NK-92 treated with Interleukin-12 subunit alpha and Interleukin-12 subunit beta, amount 100 ng/mL, for 24 hours (cell line): ENCODE measurements at places on chromosomes 11 and 22.
A peak's percentile ranks its signal among the peaks of the same experiment; 100 is the strongest.

GRCh38 chr22:19763458-19764298 is 3.1 kb downstream of the TBX1 start:
- DNase-seq: no peak

DNA sequence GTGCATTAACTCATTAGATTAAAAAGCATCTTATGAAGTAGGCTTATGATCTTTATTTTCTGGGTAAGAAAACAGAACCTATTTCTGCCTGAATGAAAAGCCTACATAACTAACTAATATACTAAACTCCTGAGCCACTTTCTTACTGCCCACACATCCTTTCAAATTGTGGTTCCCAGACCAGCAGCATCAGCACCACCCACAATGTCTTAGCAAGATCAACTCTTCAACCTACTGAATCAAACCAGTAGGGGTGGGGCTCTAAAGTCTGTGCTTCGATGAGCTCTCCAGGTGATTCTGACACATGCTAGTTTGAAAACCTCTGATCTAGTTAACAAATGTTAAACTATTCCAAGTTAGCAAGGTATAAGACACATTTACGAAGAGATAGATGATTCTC is 462.4 kb downstream of the DLG2 start:
- DNase-seq: no peak

- no peak for DNase-seq
These were observed 5.9 kb downstream of the USP2 start for GRCh38 chr11:119375337-119376196.

DNA sequence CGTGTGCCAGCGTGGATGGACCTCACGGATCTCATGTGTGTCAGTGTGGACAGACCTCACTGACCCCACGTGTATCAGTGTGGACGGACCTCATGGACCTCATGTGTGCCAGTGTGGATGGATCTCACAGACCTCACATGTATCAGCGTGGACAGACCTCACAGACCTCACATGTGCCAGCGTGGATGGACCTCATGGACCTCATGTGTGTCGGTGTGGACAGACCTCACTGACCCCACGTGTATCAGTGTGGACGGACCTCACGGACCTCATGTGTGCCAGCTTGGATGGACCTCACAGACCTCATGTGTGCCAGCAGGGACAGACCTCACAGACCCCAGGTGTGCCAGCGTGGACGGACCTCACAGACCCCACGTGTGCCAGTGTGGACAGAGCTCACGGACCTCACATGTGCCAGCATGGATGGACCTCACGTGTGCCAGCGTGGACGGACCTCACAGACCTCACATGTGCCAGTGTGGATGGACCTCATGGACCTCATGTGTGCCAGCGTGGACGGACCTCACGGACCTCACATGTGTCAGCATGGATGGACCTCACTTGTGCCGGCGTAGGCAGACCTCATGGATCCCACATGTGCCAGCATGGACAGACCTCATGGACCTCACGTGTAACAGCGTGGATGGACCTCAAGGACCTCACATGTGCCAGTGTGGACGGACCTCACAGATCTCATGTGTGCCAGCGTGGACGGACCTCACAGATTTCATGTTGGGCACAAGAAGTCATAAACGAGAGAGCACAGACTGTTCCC is 18.2 kb downstream of the TTLL8 start:
- DNase-seq: no peak

- DNase-seq: no peak
These were observed 20.6 kb upstream of the ST3GAL4 start for GRCh38 chr11:126334659-126335462.

GRCh38 chr11:77725433-77725832 is 87.8 kb upstream of the CLNS1A start:
- no peak for DNase-seq

DNA sequence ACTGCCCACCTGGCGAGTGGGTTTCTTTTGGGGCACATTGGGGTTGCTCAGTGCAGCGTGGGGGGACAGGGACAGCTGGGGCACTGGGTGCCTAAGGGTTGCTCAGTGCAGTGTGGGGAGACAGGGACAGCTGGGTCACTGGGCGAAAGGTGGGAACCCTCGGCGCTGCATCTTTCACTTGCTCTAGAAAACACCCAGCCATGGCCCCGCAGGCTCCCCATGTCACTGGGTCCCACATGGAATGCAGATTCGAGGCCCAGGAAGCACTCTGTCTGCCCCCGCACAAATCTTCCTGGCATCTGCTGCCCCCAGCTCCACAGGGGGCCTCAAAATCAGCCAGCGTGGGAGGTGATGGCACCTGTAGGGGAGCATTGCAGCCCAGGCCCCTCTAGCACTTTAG is 229.3 kb downstream of the BRD1 start:
- DNase-seq: no peak

GRCh38 chr22:44623771-44624510 is 78.1 kb upstream of the PRR5 start:
- DNase-seq: no peak

GRCh38 chr22:22693531-22693884 is 49.1 kb downstream of the GGTLC2 start:
- no peak for DNase-seq

GRCh38 chr22:26690654-26691376 is 33.4 kb downstream of the MIAT start:
- DNase-seq: no peak

DNA sequence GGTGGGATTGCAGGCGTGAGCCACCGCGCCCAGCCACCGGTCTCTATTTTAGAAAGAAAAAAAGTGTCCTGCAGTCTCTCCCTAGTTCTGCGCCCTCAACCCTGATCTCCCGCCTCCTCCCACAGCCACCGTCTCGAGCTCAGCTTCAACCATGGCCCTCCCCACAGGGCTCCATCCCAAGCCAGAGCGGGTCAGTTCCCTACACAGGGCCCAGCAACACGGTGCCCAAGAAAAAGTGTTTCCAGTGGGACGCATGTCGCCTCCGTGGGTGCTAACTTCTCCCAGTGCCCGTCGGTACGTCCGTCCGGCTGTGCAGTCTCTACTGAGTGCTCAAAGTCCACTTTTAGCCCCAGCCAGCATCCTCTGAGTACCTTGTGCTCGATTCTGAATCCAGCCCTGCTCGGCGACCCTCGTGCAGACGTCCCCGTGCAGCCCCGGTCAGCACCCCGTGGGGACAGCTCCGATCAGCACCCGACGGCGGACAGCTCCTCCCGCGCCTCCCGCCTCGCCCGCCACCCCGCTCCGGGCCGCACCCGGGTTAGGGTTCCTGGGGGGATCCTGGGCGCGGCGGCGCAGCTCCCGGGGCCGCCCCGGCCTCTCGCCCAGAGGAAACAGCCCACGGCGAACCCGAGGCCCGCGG is 657 bp upstream of the MAPK8IP2 start:
- DNase-seq: no peak

DNA sequence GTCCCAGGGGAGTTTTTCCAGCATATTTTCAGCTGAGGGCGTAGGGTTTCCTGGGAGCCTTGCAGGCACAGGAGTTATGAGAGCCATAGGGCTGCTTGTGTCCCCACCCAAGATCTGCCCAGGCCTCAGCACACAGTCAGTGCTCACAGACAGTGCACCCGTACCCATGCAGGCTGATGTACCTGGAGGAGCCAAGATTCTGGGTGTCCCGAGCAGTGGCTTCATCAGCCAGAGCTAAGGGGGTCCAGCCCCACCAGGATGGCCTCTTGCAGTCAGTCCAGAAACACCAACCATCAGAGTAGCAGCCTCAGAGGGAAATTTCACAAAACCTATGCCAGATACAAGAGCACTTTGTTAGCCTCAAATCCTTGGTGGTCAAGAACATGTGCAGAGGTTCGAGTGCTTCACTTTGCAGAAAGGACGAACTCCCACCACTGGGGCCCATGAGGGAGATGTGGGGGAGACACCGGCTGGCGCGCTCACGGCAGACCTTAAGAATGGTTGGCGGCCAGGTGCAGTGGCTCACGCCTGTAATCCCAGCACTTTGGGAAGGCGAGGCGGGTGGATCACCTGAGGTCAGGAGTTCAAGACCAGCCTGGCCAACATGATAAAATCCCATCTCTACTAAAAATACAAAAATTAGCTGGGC is 43.8 kb upstream of the RTL6 start:
- no peak for DNase-seq

- DNase-seq: no peak
These were observed 8.9 kb upstream of the MYBPC3 start for GRCh38 chr11:47361419-47361818.

DNA sequence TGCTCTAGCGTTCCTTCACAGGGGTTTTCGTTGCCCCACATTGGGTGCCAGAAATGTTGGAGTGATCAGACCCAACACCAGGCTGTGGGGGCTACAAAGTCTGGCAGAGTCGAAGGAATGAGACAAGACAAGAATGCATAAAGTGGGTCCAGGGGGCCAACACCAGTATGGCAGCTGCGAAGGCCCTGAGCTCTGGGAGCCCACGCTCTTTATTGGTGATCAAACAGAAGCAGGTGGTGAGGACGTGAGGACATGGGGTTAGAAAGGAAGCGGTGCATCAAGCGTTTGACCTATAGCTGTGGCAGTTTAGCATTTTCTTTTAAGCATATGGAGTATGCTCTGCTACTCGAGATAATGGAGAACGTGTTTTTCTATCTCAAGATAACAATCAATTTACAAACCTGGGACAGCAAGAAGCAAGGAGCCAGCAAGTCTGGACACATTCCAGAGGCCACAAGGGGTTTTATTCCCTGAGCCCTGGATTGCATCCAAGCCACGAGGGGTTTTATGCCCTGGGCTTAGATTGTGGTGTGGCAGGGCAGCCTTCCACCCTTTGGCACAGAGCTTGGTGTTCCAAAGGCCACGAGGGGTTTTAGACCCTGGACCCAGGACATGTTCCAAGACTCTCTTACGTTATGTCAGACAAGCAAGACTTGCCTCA is 3.9 kb upstream of the DNAJB13 start:
- DNase-seq: no peak

DNA sequence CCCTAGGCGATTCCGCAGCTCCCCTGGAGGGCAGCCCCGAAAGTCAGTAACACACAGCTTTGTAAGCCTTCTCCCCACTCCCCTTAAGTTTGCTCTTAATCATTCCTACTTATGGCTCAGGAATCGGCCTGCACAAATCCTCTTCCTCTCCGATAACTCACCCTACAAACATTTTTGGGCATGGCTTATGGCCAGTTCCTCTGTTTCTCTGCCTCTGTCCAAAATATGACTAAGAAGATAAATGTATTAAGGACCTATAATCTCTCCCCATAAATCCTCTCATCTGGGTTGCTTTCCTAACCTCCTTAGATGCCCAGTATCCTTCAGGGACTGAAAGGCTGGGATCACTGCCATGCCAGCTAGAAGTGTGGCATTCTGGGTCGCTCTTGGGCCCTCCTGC is 41.0 kb downstream of the PAMR1 start:
- DNase-seq: no peak

DNA sequence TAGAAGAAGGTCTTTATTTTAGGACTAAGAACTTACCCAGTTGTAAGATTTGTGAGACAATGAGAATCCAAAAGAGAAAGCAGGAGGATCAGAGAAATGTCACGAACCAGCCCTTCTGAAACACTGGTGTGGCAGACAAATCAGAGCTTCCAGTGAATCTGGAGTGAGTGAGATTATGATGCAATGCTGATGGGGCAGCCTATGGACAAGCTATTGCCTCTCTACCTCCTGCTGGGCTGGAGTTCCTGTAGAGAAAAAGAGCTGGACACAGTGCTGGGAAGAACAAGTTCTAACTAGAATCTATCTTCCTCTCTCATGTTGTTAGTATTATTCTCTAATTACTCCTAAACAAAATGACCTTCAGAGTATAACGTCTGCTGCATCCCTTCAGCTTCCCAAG is 12.0 kb upstream of the ANO3 start:
- no peak for DNase-seq

DNA sequence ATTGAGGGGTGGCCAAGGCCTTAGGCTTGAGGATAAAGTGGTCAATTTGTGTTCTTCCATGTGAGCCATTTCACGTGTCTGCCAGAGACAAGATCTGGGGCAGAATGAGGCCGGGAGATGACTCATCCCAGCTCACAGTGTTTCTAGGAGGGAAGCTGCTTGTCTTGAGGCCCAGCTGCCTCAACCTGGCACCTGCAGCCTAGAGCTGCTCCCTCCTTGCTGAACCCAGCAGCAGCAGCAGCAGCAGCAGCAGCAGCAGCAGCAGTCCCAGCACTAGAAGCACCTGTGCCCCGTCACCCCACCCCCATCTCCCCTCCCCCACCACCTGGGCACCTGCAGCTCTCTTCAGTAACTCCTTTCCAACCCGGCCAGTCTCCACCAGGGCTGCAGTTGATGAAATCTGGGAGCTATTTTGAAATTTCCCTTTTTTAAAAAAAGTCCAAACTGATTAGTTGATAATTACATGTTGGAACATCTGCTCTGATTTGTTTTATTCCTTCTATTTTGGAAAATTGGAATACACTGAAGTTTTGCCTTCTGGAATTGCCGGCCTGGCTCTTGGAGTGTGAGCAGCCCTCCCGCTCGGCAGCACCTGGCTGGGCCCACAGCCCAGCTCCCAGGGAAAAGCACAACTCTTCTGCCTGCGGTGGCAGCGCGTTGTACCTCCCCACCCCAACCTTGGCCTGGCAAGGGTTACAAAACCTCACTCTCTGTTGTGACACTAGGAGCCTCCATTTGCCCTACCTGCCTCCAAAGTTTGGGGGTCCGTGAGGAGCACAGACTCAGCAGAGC is 143.5 kb downstream of the NXPE2 start:
- peak; percentile 69 for DNase-seq

GRCh38 chr11:34303028-34303570 is 54.7 kb downstream of the ABTB2 start:
- DNase-seq: no peak

DNA sequence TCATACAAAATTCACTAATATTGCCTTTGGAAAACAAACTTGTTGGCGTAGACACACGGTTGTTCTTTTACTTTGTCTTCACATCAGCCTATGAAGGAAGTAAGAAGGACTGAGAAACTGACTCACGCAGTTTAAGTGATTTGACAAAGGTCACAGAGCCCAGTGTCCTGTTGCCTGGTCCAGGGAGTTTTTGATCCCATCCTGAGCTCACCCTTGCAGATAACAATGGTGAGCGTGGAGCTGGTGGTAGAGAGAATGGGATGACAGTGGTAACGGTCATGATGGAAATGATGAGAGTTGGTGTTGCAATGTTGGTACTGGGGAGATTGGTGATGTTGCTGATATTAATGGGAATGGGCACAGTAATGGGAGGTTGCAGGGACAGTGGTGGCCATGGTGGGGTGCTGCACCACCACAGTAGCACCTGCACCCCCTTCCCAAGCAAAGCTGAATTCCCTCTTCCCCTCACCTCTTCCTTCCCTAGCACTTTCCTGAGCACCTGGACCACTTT is 22.0 kb downstream of the CREB3L1 start:
- DNase-seq: no peak
